ENCODE measurements at places on chromosomes 5 and 9. TPM values are rescaled to one million over a fixed set of nuclear protein-coding genes. Genes with fewer than 3 reads are reported as not detected.

Gene FBLL1
- not detected for total RNA-seq

Gene ADGRD2
- total RNA-seq, result not detected

Gene LHX2
- total RNA-seq, result not detected

Gene SLC36A2
- total RNA-seq, result not detected

Gene CETN3
- 57.4 TPM for total RNA-seq

Gene SAXO1
- total RNA-seq, result not detected

Gene LTC4S
- total RNA-seq, result 4.0 TPM

Gene RNF208
- total RNA-seq, result 4.4 TPM

All from OCI-LY7 (cell line).